NCI-H446 treated with DMSO at 0.1 percent for 48 hours (cell line): ENCODE measurements at places on chromosomes 4 and X.

DNA sequence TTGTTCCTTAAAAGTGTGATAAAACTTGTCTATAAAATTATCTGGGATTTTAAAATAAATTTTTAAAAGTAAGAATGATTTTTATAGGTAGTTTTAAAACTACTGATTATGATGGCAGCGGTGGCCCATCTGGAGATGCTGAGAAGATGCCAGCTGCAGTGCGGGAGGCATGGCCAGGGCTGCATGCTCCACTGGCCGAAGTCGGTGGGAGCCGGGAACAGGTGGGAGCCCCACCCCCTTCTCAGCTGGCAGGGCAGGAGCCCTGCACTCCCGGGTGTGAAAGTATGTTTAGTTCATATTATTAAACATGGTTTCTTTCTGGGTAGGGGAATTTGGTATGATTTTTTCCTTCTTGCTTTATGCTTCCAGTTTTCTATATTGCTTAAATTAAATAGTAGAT is 63.8 kb downstream of the CORIN start:
- no peak for DNase-seq

DNA sequence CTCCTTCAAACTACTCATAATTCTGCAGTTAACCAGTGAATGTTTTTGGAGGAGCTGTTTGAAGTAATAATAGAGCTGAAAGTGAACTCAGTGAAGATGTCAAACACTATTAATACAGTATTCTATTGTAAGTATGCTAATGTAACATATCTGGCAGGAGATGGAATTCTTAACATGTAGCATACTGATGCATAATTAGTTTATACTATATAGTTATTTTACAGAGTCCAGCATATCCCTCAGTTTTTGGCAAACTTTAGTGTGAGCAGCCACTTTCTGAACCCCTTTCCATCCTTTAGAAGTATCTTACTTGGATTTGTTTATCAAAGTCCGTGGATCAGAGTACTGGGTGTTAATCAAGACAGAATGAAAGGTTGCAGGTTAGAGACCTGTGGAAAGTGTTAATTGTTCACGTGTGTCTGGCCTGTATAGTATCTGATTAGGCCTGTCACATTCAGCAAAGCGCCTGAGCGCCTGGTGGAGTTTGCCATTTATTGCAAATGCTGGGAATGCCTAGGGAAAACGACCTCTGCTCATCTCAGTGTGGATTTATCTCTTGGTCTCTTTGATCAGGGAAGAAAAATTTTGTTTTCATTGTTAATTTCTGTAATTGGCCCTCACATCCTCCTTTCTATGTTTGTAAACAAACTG is 251.7 kb upstream of the MAD2L1 start:
- DNase-seq, result no peak

DNA sequence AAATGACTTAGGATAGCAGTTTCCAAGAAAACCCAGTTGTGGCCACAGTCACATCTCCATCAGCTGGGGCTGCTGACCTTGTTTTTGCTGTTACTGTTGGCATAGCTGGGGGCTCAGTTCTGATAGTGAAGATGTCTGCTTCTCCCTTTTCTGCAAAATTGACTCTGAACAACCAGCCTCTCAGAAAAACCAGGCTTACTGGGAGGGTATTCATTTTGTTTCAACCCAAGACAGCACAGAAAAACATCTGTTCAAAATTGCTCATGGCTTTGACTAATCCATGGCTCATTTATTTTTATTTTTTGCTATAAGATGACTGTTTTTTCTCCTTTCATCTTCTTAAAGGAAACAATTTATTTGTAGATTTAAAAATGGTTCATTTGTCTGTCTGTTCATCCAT is 53.1 kb downstream of the RASL11B start:
- DNase-seq, result no peak

DNA sequence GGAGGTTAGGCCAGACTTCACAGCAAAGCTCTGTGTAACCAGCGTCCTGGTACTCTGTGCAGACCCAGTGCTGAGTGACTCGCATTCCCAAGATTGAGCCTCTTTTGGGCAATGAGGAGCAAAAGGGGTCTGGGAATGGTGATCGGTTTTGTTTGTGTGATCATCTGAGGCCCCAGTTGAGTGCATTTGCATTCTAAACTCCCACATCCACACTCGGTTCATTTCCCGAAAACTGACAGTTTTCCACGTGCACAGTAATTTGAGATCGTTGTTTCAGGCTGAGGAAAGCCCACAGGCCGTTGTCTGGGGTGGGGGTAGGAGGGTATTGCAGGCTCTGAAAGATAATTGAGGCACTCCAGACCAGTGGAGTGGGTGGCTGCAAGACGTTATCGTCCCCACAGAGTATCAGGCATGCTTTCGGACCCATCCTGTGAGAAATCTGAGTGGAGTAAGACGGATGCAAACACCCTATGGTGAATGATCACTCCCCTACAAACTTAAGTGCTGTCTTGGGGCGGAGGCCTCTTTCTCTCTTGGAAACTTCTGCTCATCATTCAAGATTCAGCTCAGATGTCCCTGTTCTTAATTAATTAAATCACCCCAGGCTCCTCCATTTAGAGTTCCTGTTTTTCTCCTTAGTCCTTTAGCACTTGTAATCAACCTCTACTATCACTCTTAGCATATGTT is 96.1 kb downstream of the AFF1 start:
- DNase-seq, result no peak

GRCh38 chr4:168723569-168723968 is 226.7 kb downstream of the PALLD start:
- no peak for DNase-seq

DNA sequence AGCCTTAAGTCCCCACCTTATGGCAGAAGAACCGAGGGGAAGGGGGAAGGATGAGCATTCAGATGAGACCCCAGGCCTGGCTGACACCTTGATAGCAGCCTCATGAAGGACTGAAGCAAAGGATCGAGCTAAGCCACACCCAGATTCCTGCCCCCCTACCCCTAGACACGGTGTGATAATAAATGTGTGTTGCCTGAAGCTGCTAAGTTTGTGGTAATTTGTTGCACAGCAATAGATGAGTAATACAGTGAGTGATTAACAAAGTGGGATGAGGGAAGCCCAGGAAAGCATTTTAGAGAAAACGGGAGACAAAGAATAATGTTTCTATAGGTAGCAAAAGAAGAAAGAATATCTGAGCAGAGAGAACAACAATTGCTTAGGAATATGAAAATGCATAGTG is 404.2 kb downstream of the MID1IP1 start:
- DNase-seq, result no peak

GRCh38 chrX:2513121-2513664 is 12.4 kb upstream of the DHRSX start:
- DNase-seq, result no peak

DNA sequence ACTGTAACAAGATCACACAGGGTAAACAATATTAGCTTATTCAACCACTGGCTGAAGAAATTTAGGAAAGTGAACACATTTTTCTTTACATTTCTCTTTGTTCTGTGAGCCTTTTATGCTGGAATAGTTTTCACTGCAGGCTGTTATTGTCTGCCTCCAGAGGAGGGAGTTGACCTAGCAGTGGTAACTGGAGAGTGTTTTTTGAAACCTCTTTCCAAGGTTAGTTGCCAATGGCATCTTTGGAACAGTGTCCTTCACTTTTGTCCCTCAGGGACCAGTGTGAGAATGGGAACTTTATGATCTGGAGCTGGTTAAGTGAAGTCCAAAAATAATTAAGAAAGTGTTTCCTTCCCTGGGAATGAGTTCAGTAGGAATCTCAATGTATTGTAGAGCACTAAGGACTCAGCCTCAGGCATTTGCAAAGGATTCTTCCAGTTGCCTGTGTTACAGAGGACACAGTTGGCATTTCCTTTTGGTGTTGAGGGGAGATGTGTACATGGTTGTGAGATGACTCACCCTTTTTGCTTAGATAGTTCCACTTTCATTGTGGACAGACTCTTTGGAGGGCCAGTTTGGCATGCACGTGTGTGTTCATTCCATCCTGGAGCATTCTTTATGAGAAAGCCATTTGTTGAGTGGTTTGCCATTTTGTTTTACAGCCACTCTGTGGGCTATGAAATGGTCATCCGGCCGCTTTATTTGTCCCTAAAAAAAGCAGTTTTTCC is 61.3 kb downstream of the AR start:
- DNase-seq, result no peak

DNA sequence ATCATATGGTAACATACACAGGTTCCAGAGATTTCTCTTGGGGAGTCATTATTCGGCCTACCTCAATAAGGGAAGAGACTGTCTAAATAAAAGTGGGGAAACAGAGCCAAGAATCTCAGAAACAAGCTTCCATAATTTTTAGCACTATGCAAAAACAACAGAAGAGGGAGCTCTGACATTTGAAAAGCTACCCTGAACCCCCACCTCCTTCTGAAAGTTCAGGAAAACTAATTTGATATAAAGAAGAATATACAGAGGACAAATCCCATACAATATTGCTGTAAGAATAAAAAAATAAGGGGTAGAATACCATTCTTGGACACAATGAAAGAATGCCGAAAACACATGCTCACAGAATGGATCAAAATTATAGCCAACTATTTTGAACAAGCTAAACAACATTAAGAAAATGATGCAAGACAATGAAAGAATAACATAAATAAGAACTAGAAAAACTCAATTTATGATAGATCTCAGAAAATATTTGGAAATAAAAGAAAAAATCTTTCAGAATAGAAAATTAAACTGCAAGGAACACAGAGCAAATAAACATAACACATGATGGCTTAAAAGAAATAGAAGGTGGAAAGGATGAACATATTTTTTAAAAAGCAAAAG is 14.4 kb upstream of the ZNF41 start:
- DNase-seq, result no peak

- no peak for DNase-seq
Measured at GRCh38 chrX:127577884-127578283, 474.3 kb downstream of the ACTRT1 start.

GRCh38 chr4:172985552-172985951 is 183.1 kb upstream of the GALNT7 start:
- DNase-seq, result no peak

DNA sequence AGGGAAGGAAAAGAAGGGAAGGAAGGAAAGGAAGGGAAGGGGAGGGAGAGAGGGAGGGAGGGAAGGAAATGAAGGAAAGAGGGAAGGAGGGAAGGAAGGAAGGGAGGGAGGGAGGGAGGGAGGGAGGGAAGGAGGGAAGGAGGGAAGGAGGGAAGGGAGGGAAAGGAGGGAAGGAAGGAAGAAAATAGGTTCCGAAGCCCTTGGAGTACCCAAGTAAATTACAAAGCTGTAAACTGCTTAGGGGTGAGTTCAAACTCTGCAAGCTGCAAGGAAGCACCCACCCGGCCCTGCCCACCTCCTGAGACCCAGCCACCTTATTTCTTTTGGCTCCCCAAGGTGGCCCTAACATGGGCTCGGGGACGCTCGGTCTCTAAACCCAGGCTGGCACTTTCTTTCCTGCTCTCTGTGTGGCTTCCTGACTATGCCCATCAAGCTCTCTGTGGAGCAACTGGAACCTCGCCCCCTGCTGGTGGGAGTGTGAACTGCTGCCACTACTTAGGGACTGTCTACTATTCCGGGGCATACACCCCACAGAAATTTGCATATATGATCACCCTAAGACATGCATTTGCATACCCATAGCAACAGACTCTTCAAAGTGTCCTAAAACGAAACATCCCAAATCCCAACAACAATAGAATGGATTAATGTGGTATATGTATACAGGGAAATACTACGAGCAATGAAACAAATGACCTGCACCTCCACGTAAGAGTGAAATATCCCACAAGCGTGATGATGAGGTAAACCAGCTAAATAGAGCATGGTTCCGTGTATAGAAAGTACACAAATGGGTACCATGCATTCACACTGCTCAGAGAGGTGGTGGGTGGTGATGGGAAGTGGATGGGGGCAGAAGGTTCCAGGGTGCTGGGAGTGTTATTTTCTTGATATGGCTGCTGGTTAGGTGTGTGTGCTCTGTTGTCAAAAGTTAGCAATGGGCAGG is 151.7 kb upstream of the TBL1X start:
- no peak for DNase-seq

- no peak for DNase-seq
Measured at GRCh38 chr4:110544594-110544993, 68.6 kb downstream of the ENPEP start.

DNA sequence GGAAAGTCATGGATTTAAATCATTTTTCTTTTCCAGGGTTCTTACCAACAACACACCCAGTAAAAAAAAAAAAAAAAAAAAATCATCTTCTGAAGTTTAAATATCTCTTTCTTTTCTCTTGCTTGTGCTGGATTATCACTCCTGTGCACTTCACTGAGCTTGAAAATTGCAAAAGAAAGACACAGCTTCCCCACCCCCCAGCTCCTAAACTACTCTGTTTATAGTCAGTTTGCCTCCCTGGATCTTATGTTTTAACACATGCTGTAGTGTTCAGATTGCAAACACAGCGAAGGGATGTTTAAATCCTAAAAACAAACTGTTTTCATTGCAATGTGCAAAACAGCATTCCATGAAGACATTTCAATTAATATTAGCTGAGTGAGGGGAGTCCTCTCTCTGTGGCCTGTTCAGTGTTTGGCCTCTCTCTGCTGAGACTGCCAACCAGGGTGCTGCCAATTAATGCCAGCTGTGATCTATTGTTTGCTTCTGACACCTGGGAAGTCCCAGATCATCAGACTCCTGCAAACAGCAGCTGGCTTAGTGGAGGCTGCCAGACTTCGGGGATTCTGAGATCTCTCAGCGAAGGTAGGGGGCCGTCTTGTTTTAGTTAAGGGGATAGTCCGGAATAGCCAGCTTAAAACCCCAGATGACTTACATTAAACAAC is 171.1 kb upstream of the PITX2 start:
- no peak for DNase-seq

GRCh38 chr4:169015186-169015623 is 5.2 kb upstream of the CBR4 start:
- no peak for DNase-seq

DNA sequence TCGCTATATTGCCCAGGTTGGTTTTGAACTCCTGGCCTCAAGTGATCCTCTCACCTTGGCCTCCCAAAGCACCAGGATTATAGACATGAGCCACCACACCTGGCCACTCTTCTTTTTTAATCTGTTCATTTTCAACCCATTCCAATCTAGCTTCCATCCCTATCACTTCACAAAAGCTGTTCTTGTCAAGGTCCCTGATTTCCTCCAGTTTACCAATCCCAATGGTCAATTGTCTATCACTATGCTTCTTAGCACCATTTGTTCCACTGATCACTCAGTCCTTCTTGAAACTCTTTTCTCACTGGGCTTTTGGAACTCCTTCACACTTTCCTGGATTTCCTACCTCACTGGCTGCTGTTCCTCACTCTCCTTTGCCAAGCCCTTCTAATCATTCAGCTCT is 38.6 kb downstream of the PRPS1 start:
- no peak for DNase-seq

GRCh38 chrX:8738588-8739189 is 6.8 kb upstream of the ANOS1 start:
- no peak for DNase-seq

DNA sequence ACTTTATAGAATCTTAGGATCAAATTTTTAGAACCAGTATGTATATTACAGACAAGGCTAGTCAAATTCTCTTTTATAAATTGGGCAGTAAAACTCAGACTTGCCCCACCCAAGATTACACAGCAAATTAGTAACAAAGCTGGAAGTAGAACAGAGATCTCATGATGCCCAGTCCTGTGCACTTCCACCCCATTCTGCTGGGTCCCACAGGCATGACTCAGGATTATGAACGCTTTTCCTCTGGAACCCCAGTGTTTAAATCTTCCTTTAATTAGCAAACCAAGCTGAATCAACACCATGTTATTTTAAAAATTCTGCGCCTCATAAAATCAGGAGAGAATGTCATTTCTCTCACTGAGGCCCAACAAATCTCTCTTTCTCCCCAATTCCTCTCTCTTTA is 1.5 kb upstream of the IL13RA2 start:
- DNase-seq, result no peak
